ENCODE measurements at places on chromosomes 4 and X.

DNA sequence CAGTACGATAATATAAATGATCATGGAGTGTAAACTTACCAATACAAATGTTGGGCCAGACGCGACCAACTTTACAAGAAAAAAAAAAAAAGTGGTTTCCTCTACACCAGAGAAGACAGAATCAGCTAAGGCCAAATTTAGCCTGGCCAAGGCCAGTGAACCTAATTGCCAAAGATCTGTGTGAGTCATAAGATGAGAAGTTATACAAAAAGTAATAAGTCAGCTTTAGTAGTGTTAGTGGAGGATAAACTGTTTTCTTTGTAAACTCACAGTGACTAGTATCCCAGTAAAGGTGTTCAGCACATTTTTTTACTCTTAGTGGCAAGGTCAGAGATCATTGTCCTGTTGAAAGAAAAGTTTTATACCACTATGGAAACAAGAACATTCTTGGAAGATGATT is 531.4 kb upstream of the TECRL start:
- no peak for DNase-seq

GRCh38 chrX:130841776-130842175 is 61.2 kb downstream of the ENOX2 start:
- no peak for DNase-seq

DNA sequence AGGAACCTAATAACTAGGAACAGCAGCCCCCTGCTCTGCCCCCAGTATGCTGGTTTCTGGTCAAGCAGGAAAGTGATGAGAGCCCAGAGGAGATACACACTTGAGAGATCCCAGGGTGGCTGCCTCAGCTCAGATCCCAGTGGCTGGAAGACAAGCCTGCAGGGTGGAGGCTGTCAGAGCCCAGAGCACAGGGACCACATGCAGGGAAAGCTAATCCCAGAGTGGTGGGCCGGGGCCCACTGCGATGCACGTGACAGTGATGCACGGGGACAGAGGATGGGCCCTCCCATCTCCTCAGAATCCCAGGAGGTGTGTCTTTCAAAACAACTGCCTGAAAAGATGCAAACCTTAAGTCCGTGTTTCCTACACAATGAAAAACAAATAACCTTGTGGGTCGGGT is 29.1 kb upstream of the CRMP1 start:
- no peak for DNase-seq

DNA sequence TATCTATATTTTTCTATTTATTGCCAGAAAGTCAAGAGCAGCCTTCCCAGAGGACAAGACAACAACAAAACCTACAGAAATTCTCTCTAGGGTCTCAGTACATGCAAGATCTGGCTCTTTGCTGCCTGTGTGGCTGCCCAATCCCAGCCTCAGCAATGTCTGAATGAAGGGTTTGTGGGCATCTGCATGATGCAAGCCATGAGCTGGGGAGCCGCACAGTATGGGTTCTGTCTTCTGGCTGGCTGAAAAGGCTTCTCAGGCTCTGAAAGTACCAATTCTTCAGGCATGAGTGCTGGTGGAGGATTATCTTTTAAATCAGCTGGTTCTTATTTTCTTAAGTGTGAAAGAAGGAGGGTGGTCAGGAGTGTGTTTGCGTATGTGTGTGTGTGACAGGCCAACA is 104.6 kb downstream of the PDGFRA start:
- DNase-seq: no peak

DNA sequence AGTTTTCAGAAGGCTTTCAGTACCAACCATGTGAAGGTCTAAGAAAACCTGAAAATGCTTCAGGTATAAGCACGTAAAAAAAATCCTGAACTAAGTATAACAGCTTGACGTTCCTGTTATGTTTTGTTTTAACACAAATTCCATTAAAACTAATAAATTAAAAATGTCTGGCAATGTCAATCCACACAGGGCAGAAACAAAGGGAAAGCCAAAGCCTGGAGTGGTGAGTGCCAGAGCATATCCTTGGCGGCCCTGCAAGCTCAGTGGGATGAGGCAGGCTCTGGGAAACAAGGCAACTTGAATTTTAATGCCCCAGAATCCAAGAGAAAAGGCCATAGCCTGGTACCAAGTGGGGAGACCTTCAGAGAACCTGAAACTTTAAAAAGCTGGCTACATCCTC is 78.2 kb downstream of the EPHA5 start:
- DNase-seq: no peak

- no peak for DNase-seq
Observed at GRCh38 chr4:185796176-185796575, 15.8 kb downstream of the SORBS2 start.

GRCh38 chrX:20362268-20363267 is 95.9 kb upstream of the RPS6KA3 start:
- DNase-seq: no peak

DNA sequence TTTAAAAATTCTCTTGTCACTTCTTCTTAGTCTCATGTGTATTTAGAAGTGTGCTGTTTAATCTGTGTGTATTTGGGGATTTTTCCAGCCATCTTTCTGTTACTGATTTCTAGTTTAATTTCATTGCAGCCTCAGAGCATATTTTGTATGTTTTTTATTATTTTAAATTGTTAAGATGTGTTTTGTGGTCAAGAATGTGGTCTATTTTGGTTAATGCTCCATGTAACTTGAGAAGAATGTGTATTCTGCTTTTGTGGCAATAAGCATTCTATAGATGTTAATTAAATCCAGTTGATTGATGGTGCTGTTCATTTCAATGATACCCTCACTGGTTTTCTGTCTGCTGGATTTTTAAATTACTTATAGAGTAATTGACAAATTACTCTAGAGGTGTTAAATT is 38.9 kb downstream of the ANXA10 start:
- no peak for DNase-seq

- no peak for DNase-seq
Observed at GRCh38 chr4:118957722-118958445, 69.2 kb downstream of the SYNPO2 start.

- peak; percentile 59 for DNase-seq
Observed at GRCh38 chrX:1500701-1501624, 36.0 kb downstream of the P2RY8 start.

GRCh38 chrX:96619588-96619987 is 65.1 kb upstream of the DIAPH2 start:
- DNase-seq: no peak

DNA sequence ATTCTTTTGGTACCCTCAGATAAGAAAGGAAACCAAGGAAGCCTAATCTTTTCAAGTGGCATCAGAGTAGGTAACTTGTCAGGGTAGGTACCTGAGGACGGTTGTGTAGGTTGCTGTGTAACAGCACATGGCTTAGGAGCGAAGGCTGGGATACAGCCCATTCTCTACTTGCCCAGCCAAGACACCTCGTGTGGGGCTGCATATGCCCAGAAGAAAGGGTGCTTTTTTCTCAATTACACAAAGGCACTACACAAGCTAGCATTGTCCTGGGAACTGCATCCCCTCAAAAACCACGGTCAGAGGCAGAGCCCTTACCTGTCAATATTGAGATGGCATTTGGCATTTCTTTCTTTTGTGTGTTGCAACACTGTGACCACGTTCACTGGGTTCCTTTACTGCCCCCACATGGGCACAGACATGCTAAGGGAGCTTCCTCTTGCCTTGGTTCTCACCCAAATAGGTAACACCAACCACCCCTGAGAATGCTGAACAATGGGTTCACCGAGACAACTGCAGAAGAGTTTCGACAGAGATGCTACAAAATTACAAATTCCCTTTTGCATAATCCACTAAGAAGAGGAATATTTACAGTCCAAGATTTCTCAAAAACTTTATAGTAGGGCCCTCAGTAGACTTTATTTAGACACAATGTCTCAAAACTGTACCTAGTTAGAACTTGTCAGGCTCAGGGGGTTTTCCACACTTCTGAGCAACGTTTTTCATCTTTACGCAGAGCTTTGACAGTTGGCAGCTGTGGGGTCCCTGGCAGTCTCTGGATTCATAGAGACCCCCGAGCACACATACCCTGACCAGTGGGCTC is 35.8 kb upstream of the TNIP3 start:
- peak; percentile 29 for DNase-seq

- no peak for DNase-seq
Observed at GRCh38 chrX:118723376-118723775, 4.0 kb upstream of the IL13RA1 start.

GRCh38 chrX:16869393-16870094 is 618 bp downstream of the RBBP7 start:
- peak; percentile 57 for DNase-seq

DNA sequence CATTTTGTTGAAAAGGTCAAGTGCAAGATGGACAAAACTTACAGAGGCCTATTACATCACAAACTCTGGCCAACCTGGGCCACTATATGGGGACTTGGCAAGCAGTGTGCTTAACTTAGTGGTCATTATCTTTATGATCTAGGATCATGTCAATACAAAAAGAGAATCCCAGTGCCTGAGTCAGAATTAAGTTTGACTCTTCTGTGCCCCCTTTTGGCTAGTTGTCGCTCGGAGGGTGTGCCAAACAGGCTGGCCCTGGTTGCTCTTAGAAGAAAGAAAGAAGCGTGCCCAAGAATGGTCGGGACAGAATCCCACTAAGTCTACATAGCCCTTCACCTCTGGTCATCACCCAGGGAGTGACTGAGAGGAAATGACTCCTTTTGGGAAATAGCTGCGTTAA is 100.1 kb downstream of the EIF4E start:
- DNase-seq: no peak

- no peak for DNase-seq
Observed at GRCh38 chr4:172776203-172776861, 392.3 kb upstream of the GALNT7 start.

DNA sequence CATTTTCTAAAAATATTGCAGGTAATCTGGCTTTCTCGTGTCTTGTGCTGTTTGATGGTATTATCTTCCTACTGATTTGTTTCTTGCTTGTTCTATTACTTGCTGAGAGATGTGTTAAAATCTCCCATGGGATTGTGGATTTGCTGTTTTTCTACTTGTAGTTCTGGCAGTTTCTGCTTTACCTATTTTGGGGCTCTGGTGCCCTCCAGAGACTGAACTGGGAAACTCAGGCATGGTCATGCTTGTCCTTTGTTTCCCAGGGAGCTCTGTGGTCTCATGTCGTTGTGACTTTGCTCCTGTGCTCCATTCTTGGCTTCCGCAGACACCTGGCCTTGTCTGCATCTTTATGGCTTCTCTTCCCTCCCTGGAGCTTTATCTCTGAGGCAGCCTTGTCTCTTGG is 39.5 kb downstream of the NSD2 start:
- no peak for DNase-seq

DNA sequence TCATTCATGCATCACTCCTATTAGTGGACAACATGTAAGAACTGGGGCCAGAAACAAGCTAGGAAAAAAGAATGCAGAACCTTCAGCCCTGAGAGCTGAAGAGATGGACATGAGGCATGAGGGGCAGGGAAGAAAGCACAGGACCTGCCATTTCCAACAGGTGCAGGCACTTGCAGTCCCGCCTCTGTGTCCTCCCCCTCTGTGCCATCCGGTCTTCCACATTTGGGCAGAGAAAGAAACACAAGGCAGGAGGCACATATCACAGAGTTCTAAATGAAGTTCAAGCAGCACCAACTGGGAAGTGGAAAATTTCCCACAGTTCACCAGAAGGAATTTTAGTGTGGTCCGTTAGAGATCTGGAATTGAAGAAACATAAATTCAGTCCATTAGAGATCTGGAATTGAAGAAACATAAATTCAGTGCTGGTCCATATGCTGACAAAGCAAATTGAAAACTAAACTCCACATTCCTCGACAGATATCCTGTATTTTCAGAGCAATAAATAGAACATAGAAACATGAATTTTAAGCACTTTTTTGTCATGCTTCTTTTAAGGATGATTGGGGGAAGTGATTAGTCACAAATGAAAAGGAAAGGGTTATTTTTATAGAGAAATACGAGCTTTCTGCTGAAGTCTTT is 57.2 kb upstream of the DAPP1 start:
- DNase-seq: no peak

GRCh38 chr4:95857761-95858160 is 17.9 kb downstream of the PDHA2 start:
- no peak for DNase-seq

GRCh38 chrX:13464599-13465275 is 104.7 kb upstream of the EGFL6 start:
- no peak for DNase-seq

DNA sequence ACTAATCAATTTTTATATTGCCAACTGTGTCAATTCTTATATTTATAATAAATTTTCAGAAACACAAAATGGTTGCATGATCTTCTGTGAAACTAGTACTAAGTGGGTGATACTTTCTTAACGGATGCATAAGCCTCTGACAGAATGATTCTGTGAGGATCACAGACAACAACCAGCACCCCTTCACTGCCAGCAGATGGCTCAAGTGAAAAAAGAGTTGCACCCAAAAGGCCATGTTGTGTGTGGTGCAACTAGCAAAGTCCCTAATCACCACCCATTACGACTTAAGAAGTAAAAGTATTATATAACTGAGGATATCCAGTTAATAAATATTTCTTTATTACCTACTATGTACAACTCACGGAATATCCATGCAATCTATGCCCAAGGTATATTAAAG is 334.0 kb downstream of the PCDH19 start:
- DNase-seq: no peak

- no peak for DNase-seq
Observed at GRCh38 chrX:94107981-94108380, 434.0 kb downstream of the FAM133A start.

DNA sequence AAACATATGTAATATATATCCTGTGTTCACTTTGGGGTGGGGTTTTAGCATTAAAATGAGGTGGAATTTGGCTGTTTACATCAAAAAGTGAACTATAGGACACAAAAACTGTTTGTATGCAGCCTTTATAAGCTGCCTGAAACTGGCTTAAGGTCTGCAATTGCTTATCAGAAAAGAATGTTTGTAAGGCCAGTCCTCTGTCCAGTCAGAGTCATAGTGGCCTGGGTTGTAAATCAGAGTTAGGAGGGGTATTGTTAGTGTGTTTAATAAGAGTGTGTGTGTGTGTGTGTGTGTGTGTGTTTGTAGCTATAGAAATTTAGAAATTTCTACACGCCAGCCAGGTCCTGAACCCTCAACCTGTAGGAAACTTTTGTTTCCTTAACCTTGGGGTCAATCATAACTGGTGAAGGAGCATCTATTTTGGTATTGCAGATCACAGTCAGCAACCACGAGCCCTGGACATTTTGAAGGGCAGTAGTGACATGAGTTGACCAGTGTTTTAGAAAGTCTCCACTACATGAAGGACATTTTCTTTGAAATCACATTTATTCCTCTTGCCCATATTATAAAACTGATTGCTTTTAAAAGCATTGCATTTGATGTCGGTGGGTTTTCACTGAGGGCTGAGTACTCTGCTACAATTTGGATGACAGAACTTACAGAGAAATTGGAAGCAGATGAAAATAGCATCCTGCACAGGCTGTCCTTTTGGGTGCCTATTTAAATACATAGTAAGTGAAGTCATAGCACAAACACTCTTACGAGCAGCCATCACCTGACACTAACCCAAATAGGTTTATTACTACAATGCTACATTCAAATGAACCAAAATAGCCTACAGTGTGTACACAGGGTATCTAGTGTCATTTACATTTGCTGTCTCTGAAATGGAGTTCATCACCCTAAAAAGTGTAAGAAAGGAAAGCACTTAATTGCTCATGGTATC is 11.2 kb upstream of the TMEM154 start:
- DNase-seq: no peak

DNA sequence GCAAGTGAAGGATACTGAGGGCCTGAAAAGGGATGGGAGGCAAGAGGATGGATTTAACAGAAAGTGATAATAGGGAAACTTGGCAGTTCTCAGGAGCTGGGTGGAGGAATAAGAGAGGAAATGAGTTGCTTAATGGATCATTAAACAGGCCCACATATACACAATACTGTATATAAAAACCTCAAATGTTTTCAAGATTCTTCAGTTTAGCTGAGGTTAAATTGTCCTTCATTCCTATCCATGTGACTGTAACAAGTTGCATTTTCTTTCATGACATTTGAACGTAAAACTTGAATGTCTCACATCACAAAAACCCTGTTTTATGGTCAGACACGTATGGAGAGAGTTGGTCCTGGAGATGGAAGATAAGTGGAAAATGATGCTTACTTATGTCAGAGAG is 76.5 kb upstream of the PLAC8 start:
- no peak for DNase-seq
